ENCODE measurements at places on chromosomes 5 and 9.

- DNase-seq, result no peak
Measured at GRCh38 chr5:56429110-56429561, 196.0 kb upstream of the ANKRD55 start.

- DNase-seq, result no peak
Measured at GRCh38 chr9:65432722-65433323, 147.8 kb upstream of the FOXD4L5 start.

DNA sequence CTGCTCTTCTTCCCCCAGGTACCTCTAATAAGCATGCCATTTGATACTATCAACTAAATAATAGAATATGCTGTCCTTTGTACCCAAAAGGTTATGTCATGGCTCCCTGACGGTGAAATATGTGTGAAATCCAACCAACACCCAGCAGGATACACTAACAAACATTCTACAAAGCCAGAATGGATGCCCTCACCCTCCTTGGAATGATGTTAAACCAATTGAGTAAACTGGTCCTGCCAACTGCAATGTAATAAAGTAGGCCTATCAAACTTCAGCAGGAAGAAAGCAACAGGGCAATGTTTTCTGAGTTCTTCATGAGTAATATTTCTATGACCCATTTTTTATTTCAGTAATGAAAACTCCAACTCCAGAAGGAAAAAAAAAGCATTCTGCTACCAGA lies 24.9 kb downstream of the RGMB start:
- no peak for DNase-seq

DNA sequence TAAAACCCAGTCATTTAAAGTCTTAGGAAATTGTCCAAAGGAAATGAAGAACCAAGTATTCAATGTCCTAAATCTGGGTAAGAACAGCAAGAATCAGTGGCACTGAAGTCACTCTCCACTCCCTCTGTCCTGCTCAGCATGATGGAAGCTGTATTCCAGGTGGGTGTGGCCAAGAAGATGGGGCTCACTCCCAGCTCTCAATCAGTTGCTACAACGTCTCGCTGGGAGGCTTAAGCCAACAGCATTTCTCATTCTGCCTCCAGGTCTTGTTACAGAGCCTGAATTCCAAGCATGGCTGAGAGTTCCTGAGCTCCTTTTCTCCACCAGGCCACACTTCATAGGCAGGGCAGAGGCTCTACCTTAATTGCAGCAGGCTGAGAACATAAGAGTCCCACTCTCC lies 41.2 kb upstream of the TRIO start:
- DNase-seq, result no peak

DNA sequence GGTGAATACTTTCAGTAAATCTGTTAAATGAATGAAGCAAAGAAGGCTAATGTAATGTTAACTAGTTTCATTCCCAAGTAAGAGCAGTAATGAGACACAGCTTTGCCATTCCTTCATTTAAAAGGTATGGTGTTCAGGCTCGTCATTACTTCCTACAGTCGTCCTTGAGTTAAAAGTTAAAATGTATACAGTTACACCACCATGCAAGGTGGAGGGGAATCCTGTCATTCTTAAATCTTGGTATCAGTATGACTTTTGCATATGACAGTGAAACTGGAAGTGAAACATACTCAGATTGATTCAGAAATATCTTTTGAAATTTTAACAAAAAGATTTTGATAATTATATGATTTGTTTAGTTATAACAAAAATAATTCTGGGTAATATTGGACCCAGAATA lies 25.9 kb downstream of the MTRR start:
- no peak for DNase-seq

GRCh38 chr5:14685757-14686156 lies 21.2 kb downstream of the OTULIN start:
- peak; percentile 60 for DNase-seq

DNA sequence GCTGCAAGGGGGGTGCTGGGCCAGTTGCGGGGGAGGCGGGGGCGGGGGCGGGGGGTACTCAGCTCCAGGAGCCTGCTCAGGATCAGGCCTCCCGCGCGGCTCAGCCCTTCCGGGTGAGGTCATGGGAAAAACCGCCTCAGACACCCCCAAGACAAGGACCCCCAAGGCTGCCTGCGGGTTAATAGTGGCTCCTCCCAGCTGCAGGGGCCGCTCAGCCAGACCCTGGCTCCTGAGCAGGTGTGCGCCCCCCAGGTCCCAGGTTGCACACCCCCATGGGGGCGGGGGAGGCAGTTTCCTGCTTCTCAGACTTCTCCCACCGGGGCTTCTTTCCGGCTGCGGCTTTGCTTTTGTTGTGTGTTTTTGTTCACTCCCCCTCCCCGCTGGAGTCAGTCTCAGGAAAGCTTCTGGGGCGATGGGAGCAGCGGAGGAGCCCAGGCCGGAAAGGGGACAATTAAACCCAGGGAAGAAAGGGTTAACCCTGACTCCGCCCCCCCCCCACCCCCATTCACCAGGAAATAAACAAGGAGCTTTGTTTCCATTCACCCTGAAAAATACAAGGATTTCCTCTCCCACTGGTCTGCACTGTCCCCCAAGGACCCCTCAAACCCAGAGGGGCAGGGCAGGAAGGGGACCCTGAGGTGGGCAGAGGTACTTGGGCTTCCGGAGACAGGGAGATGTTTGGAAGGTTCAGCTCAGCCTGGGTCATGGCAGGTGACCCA lies 42.3 kb upstream of the NOTCH1 start:
- no peak for DNase-seq

- DNase-seq, result no peak
Measured at GRCh38 chr5:34686762-34687268, 30.7 kb downstream of the RAI14 start.

GRCh38 chr9:86328156-86328555 lies 26.1 kb downstream of the TUT7 start:
- no peak for DNase-seq

GRCh38 chr5:55997742-55998351 lies 3.1 kb upstream of the IL6ST start:
- no peak for DNase-seq

DNA sequence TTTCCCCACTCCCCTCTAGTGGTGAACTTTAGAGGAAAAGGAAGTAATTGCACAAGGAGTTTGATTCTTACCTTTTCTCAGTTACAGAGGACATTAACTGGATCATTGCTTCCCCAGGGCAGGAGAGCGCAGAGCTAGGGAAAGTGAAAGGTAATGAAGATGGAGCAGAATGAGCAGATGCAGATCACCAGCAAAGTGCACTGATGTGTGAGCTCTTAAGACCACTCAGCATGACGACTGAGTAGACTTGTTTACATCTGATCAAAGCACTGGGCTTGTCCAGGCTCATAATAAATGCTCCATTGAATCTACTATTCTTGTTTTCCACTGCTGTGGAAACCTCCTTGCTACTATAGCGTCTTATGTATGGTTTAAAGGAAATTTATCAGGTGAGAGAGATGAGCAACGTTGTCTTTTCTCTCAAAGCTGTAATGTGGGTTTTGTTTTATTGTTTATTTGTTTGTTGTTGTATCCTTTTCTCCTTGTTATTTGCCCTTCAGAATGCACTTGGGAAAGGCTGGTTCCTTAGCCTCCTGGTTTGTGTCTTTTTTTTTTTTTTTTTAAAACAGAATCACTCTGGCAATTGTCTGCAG lies 25.3 kb downstream of the SLC22A5 start:
- DNase-seq, result peak; percentile 38

- DNase-seq, result no peak
Measured at GRCh38 chr5:5387192-5387591, 35.3 kb upstream of the ICE1 start.

- DNase-seq, result no peak
Measured at GRCh38 chr5:151083081-151083676, 2.3 kb upstream of the TNIP1 start.

- DNase-seq, result no peak
Measured at GRCh38 chr5:19488786-19489185, 499.2 kb downstream of the CDH18 start.

DNA sequence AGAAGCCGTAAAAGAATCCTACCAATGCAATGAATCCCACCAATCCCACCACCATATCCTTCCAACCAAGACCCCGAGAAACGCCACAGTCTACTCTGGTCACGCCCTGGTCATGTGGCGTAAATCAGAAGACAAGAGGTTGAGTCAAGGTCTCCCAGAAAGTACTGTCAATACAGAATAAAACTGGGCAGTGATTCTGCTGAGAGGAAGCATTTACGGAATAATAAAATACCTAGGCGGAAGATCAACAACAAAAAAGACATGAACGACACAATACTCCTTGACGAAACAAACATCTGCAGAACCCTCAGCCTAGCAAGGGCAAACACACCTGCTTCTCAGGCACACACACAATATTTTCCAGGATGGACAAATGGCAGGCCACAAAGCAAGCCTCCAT lies 62.8 kb downstream of the GOLM1 start:
- no peak for DNase-seq

- DNase-seq, result no peak
Measured at GRCh38 chr9:109887079-109887478, 107.1 kb downstream of the PALM2AKAP2 start.

DNA sequence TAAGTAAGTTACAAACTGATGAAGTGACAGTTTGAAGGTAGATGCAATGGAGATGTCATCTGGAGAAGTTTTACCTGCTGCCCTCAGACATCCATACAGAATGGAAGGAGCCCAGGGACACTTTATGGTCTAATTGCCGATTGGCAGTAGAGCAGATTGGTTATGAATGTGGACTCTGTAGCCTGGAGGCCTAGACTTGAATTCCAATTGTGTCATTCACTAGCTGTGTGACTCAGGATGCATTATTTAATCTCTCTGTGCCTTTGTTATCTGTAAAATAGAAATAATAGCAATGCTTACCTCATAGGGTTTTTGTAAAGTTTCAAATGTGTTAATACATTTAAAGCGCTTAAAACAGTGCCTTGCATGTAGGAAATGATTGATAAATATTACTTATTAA lies 5.2 kb upstream of the TCERG1 start:
- no peak for DNase-seq

GRCh38 chr5:140038373-140038957 lies 4.6 kb downstream of the NRG2 start:
- DNase-seq, result no peak

DNA sequence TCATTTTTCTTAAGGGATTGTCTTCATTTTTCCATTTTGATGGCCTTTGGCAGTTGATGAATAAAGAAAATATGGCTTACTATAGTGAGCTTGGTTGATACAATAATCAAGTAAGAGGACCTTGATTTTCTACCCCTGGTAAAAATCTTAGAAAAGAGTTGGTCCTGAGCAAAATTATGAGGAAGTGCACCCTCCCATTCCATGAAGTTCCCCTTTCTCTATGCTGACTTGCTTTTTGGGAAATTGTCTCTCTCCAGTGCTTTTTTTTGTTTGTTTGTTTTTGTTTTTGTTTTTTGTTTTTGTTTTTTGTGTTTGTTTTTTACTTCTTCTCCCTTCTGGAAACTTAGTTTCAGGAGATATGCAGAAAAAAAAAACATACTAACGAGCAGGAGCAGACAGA lies 449.2 kb upstream of the ACTBL2 start:
- DNase-seq, result no peak

DNA sequence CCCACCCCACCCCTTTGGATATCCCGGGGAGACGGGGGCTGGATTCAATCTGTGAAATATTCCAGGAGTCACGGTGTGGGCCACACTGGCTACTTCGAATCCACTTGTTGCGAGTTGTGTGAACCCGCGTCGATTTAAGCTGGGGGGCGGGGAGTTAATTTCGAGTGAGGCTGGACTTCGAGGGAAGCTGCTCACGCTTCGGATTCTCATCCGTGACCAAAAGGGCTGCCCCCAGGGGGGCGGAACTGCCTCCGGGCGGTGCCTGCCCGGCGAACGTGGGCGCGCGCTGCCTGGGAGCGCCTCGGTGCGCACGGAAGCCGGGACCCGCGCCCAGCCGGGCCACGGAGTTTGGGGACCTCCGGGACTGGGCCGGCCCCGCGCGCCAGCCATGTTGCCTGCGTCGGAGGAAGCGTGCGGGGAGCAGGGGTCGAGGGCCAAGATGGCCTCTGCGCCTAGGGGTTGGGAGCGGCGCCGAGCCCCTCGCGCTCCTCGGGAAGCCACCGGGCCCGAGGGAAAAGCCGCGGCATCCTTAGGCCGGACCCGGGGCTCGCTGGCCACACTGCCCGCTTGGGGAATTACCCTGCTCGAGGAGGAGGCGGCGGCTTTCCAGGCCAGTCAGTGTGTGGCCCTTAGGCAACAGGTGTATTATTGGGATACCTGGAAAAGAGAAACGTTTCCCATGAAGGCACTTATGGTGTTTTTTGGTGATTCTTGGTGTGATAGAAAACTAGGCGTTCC lies 975 bp downstream of the OCLN start:
- DNase-seq, result no peak

- DNase-seq, result no peak
Measured at GRCh38 chr9:137226338-137227053, 806 bp upstream of the RNF224 start.

- no peak for DNase-seq
Measured at GRCh38 chr5:163548649-163549048, 43.2 kb downstream of the MAT2B start.

- DNase-seq, result no peak
Measured at GRCh38 chr5:73292816-73293459, 119.9 kb downstream of the TMEM174 start.

DNA sequence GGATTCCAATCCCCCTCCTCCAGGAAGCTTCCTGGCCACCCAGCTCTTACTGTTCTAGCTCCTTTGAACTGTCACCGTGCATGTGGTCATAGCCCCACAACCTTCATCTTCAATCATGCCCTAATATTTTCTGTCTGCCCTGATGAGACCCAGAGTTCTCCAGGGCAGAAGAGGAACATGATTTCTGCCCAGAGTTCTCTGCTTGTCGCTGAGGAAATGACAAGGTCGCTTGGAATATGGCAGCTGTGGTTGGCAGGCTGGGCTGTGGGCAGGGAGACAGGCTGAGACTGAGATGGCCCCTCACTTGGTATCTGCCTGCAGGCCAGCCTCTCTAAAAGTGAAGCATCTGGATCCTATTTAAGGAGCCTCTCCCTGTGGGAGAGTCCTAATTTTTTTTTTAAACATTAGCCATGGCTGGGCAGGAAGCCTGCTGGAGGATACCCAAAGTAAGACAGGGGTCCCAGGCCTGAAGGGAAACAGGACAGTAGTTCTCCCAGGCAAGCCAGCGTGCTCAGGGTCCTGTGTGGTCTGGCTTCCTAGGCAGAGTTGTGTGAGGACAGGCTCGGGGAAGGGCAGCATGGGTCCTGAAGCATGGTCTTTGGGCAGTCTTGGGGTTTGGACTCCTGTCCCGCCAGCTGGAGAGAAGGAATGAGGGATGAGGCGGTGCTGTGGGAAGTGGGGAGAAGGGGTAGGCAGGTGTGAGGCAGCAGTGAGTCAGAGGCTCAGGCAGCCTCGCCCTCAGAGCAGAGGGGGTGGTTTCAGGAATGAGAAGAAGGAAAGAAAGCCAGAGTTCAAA lies 242.1 kb downstream of the FSTL4 start:
- no peak for DNase-seq

DNA sequence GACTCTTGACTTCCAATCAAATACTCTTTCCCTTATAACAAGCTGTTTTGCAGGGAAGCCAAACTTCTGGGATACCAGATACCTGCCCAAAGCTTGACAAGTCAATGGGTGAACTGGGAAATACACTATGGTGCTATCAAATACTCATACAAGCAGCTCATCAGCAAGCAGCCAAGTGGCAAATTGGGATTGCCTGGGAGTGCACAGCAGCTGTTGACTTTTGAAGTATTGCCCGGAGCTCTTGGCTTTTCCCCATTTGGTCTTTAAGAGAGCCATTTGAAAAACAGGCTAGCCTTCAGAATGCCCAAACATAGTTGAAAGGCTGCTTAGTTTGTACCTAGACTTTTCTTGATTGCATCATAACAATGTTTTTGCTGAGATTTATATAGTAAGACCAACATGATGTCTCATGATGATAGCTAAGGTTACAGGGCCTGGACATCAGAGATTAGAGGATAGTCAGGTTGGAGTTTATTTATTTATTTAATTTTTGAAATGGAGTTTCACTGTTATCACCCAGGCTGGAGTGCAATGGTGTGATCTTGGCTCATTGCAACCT lies 210.1 kb upstream of the ZNF608 start:
- peak; percentile 31 for DNase-seq

Measured in NCI-H1694 (cell line).